Left cardiac atrium (tissue), 4 donors: ENCODE measurements at places on chromosomes 7 and 10. TPM values are rescaled to one million over a fixed set of nuclear protein-coding genes. Genes with fewer than 3 reads are reported as not detected.

GRCh38 chr7:142733271-142733670 lies 16.0 kb upstream of the PRSS1 start:
- no peak for DNase-seq

- peak; percentile 61 for DNase-seq
Observed at GRCh38 chr10:17737027-17737965, 14.7 kb upstream of the TMEM236 start.

The ELAPOR2 gene
- 9.5 TPM for total RNA-seq

- DNase-seq: no peak
Observed at GRCh38 chr10:129965959-129966358, 1.9 kb upstream of the EBF3 start.

GRCh38 chr7:132760244-132760623 lies 184.0 kb upstream of the PLXNA4 start:
- DNase-seq: no peak

The TFPI2 gene
- 3.6 TPM for total RNA-seq

DNA sequence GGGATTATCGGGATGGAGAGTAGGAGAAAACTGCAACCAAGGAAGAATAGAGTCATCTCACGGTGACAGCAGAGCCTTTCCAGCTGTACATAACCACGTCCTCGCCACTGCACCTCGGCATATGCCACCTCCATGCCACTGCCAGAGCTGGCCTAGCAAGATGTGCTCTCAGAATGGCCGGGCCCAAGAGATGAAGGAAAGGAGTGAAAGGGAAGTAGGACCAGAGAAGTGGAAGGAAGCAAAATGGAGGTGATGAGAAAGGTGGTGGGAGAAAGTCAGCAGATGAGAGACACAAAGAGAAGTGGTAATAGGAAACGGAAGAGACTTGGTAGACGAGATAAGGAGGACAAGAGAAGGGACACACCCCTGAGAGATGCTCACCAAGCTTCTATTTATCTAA lies 8.0 kb upstream of the CALU start:
- DNase-seq: no peak

DNA sequence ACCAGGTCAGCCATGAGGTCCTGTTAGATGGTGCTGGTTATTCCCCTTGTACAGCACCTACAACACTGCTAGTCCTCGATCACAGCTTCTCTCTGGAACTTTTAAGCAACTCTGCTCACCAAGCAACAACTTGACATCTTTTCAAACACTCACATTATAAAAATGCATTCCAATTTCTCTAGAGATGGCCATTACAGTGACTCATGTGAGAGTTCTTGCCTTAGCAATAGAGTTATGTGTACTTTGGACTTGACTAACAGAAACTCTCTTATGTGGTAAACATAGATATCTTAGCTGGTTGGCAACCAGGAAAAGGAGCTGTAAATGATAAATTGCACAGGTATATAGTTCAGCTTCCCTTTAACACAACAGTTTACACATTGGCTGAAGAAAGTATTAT lies 122.2 kb downstream of the PDE1C start:
- no peak for DNase-seq

The CAMK2B gene
- 75.8 TPM for total RNA-seq

DNA sequence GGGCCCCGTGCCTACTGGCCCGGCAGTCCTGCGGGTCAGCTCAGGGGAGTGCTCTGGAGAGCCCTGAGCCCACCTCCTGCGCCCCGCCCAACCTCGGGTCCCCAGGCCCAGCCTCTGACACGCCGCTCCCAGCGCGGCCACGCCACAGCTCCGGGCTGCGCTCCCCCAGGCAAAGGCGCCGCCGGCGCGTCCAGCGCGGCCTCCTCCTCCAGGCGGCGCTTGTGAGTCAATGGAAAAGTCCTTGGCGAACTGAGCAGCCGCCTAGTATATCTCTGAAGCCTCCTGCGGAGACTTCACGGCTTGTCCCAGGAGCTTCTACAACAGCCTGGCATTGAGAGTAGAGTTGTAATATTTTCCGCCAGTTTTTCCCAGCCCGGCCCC lies 29.5 kb upstream of the BMS1 start:
- peak; percentile 85 for DNase-seq

GRCh38 chr10:58570307-58570723 lies 57.6 kb downstream of the BICC1 start:
- DNase-seq: peak; percentile 24

The PAX4 gene
- not detected for total RNA-seq

GRCh38 chr7:19080093-19080492 lies 37.3 kb downstream of the TWIST1 start:
- no peak for DNase-seq

DNA sequence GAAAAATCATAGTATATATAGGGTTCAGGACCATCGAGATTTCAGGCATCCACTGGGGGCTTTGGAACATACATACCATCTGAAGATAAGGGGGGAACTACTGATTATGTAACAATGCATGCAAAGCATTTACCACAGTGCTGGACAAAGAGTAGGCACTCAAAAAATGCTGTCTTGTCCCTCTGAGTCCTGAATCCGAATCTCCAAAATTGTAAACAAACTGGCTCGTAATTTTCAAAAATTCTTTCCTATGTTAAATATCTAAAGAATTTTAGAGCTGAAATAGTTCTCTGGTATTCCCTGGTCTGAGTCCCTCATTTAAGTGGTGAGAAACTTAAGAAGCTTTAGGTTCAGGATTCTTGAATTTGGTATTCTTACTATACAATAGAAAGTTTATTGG lies 167.8 kb upstream of the ASAH2 start:
- DNase-seq: no peak

DNA sequence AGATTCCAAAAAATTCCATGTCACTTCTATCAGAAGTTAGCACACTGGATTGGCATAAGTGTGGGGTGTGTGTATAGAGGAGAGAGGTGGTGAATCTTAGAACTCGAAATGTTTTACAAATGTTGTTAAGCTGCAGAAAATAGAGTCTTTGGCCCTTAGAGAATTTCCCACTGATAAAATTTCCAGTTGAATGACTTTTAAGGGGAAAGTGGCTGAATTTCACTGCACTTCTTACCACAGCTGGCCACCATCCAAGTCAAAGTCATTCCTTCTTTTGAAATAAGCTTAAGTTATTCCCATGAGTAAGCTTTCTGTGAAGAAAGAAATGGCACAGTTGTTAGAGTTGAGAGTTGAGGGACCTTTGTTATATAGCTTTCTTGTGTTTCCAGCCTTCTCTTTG lies 13.9 kb downstream of the VCL start:
- peak; percentile 41 for DNase-seq

The SCART1 gene
- total RNA-seq: 0.27 TPM

- DNase-seq: no peak
Observed at GRCh38 chr10:24938076-24938475, 14.3 kb downstream of the PRTFDC1 start.

DNA sequence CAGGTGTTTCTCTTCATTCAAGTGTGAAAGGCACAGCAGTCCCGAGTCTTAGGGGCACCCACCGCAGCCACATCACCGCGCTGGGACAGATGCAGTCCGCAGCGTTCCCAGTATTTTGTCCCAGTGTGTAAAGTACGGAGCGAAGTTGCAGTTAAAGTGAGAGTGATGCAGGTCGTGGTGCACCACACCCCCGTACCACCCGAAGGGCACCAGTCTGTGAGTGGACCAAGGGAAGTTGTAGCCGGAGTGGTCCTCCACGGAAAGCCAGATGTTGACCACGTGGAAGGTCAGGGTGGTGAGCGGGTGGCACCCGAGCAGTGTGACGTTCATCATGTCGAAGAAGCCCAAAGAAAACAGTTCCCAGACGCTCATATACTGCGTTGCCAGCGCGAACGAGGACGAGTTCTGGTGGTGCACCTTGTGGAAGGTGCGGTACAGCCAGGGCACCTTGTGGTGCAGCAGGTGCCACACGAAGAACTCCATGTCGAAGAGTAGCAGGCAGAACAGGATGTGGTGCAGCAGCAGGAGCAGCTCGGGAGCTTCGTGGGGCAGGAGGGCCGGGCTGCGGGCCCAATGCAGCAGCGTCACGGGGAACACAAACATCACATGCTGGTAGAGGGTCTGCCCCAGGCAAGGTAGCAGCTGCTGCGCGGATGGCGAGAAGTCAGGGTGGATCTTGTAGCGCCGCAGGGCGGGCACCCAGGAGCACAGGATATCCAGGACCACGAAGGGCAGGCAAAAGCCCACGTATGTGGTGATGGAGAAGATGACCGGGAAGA lies 526 bp downstream of the CH25H start:
- DNase-seq: no peak

DNA sequence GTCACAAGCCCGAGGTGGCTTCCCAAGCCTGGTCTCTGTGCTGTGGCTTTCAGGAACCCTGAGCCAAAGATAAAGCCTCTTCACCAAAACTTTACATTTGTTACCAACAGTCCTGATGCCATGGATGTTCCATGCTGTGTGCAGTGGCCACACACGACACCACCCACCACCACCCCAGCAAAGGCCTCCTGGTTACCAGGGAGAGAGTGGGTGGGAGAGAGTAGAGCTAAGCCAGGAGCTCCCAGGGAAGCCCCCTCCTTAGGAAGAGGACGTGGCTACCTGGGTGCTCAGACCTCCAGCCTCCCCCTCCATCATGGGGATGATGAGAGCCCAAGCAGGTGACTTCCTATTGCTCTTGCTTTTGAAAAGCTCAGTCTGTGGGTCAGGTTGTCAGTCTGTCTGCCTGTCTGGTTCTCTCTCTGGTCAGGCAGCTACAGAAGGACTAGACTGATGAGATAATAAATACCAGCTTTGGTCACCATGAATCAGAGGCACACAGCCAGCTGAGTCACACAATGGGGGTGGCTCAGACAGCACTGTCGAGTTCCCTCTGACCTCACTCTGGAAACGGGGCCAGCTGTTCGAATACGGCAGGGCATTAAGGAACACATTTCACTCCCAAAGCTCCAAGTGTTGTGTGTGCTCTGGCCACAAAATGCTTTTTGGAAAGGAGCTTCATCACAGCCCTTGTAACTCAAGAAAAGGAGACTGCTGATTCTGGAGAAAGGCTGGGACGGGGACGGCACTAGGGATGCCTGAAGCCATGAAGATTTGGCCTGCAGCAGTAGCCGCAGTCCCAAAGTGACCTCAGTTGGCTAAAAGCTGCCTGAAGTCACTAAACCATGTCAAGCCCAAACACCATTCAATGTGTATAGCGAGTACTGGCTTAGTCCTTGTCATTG lies 166.0 kb downstream of the FANK1 start:
- peak; percentile 96 for DNase-seq

DNA sequence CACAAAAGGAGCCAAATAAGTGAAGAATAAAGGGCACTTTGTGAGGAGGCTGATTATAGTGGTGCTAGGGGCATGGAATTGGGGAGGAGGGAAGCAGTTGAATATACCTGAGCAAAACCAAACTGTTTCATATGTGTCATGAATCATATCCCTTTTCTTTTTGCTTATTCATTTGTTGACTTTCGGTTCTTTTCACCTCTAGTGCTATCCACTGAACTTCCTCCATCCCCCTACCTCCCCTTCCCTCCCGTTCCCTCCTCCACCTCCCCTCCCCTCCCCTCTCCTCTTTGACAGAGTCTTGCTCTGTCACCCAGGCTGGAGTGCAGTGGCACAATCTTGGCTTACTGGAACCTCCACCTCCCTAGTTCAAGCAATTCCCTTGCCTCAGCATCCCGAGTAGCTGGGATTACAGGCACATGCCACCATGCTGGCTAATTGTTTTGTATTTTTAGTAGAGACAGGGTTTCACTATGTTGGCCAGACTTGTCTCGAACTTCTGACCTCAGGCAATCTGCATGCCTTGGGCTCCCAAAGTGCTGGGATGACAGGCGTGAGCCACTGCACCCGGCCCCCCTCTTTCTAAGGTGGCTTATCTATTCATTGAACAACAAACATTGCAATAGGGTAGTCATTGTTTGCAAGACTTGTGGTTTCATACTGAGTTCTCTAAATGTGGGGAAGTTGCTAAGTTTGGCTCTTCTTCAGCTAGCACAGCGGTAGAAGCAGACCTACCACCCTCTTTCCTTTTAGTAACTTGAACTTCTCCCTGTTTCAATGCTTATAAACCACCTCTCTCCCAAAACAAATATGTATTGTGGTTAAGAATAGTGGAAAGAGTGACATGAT lies 150.4 kb upstream of the PRPS1L1 start:
- DNase-seq: no peak

DNA sequence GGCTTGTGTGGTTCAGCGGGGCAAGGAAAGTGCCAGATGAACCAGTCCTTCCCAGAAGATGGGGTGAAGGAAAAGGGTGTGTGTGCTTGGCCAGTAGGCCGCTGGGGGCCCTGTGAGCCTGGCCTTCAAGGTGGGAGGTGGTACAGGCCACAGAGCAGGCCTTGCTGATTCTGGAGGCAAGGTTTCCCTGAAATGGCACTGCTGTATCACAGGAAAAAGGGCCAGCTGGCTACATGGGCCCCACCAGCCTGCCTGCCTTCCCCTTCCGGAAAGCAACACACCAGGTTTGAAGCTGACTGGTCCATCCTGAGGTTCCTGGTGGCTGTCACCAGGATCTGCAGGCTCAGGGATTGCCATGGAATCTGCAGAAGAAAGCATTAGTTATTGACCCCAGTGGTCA lies 12.5 kb downstream of the MMRN2 start:
- no peak for DNase-seq

DNA sequence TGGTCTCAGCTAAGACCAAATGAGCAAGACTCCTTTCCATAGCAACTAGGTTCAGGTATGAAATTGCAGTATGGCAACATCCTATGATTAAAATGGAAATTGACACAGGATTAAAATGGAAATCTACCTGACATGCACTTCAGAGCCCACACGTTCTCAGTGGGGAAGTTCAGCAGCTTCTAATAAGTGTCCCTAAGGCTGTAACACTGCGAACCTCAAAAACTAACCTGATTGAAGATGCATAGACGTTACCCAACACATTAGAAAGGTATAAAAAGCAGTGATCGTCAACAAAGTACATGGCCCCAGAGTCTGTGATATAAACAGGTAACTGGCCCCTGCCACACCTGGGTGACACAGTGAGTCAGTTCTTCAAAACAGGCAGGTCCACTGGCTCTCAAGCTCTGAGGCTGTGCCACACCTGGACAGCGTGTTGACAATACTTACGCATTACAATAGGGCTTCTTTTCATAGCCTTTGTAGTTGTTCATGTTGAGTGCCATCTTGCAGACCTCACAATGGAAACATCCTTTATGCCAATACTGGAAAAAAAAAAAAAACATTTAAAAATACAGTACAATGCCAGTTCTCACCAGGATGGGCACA lies 274.9 kb upstream of the NEBL start:
- DNase-seq: no peak

DNA sequence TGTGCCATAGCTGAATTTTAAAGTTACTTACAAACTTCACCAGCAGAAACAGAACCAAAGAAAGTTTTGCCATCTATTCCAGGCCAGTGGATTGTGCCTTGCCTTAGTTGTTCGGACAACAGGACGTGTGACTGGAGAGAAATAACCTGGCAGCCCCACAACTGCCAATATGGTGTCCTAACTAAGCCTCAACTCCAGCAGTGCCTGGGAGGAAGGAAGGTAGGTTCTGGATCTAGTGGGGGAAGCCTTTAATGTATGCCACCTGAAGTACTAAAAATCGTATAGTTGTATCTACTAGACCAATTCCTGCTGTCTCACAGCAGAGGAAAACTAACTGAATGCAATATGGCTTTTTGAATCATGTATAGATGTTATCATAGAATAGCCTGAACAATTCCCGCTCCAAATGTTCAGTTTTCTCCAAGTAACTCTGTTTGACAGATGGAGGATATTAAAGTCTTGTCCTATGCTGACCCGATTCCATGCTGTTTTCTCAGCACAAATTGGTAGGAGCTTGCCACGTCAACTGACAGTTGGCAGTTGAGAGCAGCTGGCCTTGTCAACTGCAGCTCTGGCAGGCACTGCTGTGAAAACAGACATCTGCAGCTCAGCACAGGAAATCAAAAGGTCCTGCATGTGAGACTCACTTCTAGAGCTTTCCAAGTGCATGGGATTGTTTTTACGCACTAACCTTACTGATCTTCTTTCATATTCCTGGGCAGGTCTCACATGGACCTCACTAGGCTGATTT lies 84.5 kb upstream of the WNT16 start:
- no peak for DNase-seq

- no peak for DNase-seq
Observed at GRCh38 chr10:12466704-12467305, 117.5 kb downstream of the CAMK1D start.

The TRPV5 gene
- not detected for total RNA-seq
